ENCODE measurements at places on chromosomes 16 and 17.

DNA sequence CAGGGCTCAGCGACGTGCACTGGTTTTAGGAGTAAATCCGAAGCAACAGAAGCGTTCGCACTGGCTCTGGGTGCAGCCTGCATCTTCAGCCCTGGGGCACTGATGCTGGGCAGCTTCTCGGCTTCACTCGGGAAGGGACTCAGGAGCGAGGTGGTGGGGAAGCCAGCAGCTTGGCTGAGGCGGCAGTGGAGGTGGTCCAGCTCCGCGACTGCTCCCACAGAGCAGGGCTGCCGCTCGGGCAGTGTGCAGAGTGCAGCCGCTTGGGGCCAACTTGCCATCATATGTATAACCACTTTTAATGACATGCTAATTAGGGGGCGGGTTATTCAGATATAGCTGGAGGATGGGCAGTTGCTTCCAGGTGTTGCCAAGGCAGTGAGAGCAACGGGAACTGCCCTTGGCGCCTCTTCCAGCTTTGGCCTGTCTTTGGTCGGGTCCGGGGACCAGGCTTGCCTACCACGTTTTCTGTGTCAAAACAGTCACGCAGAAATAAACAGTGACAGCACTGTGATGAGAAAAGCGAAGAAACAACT, 26.7 kb downstream of the METRNL start:
- H3K36me3 ChIP-seq = no peaks in the 10 kb centered on the region
- H3K27ac ChIP-seq = no peak overlapping the region
- no peak overlapping the region for H3K4me3 ChIP-seq
- H3K4me1 ChIP-seq = no peaks in the 10 kb centered on the region
- DNase-seq = no peak
- peaks cover 7% of the 10 kb centered on the region for H3K27me3 ChIP-seq

- no peaks in the 10 kb centered on the region for H3K27me3 ChIP-seq
- H3K4me1 ChIP-seq = no peaks in the 10 kb centered on the region
- DNase-seq = no peak
These were observed 70.4 kb downstream of the RPH3AL start for GRCh38 chr17:282000-282911.

DNA sequence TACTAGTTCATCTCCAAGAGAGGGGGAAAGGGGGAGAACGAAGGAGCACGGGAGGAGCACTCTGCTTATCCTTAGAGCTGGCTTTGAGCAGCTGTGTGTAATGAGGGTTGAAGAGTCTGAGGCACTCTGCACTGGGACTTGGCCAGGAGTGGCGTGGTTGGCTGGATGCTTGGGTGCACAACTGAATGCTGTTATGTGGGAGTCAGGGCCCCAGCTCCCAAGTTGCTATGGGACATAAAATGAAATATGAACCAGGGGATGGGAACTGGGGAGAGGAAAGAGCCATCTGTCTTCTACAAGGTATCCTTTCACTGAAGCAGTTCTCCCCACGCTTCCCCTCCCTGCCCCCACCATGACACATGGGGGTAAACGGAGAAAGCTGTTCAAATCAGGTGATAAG, 105.9 kb upstream of the ANKFN1 start:
- DNase-seq = no peak
- H3K36me3 ChIP-seq = no peaks in the 10 kb centered on the region
- no peaks in the 10 kb centered on the region for H3K4me1 ChIP-seq
- no peak overlapping the region for H3K4me3 ChIP-seq
- no peaks in the 10 kb centered on the region for H3K27me3 ChIP-seq

GRCh38 chr17:32298298-32298697, 32.7 kb downstream of the RHBDL3 start:
- H3K4me3 ChIP-seq = no peak overlapping the region
- H3K36me3 ChIP-seq = no peaks in the 10 kb centered on the region
- no peak for DNase-seq
- no peaks in the 10 kb centered on the region for H3K27me3 ChIP-seq

DNA sequence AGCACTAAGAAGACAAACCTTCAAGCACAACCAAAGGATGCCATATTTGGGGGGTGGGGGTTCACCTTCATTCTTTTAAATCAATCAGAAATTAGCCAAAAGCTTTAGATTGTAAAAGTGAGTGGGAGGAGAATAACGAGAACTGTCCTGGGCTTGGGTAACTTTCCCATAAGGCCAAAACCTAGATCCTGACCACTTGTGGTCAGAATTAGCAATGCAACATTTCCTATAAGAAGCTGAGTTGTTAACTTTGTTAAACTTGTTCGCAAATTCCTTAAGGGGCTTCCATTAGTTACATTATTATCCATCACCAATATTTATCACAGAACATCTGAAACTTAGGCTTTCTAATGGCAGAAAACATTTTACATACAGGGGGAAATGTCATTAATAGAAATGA, 25.1 kb downstream of the STAT5B start:
- no peaks in the 10 kb centered on the region for H3K36me3 ChIP-seq
- H3K27ac ChIP-seq = no peak overlapping the region
- no peak overlapping the region for H3K4me3 ChIP-seq
- H3K4me1 ChIP-seq = peaks cover 77% of the 10 kb centered on the region
- DNase-seq = no peak

GRCh38 chr16:87166934-87167333, 150.3 kb downstream of the C16orf95 start:
- no peaks in the 10 kb centered on the region for H3K4me1 ChIP-seq
- no peaks in the 10 kb centered on the region for H3K36me3 ChIP-seq
- H3K4me3 ChIP-seq = no peak overlapping the region
- no peak overlapping the region for H3K27ac ChIP-seq

- H3K27ac ChIP-seq = peak overlapping the region; percentile 85
- peak; percentile 70 for DNase-seq
- peak overlapping the region; percentile 92 for H3K4me3 ChIP-seq
- no peaks in the 10 kb centered on the region for H3K27me3 ChIP-seq
- peaks cover 33% of the 10 kb centered on the region for H3K36me3 ChIP-seq
- H3K4me1 ChIP-seq = peaks cover 26% of the 10 kb centered on the region
These were observed 1.6 kb downstream of the ACTG1 start for GRCh38 chr17:81510785-81511553.

DNA sequence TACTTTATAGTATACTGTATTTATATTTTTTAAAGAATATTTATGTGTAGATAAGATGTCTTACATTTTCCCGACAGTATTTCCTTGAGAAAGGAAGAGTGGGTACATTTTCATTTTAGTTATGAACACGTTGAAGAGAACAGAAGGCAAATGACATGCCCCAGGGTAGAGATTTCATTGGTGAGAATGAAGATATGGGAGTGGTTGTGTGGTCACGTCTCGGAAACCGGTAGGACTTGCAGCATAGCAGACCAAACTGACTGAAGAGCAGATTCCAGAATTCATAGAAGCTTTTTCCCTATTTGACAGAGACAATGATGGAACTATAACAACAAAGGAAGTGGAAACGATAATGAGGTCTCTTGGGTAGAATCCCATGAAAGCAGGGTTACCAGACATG, 71.7 kb downstream of the KCNJ2 start:
- H3K27ac ChIP-seq = no peak overlapping the region
- H3K27me3 ChIP-seq = no peaks in the 10 kb centered on the region
- H3K4me3 ChIP-seq = no peak overlapping the region
- no peak for DNase-seq
- no peaks in the 10 kb centered on the region for H3K4me1 ChIP-seq

- H3K36me3 ChIP-seq = no peaks in the 10 kb centered on the region
- no peak for DNase-seq
- H3K4me3 ChIP-seq = no peak overlapping the region
- no peak overlapping the region for H3K27ac ChIP-seq
- no peaks in the 10 kb centered on the region for H3K27me3 ChIP-seq
- peaks cover 15% of the 10 kb centered on the region for H3K4me1 ChIP-seq
These were observed 78.4 kb downstream of the ABCC1 start for GRCh38 chr16:16027728-16028310.

DNA sequence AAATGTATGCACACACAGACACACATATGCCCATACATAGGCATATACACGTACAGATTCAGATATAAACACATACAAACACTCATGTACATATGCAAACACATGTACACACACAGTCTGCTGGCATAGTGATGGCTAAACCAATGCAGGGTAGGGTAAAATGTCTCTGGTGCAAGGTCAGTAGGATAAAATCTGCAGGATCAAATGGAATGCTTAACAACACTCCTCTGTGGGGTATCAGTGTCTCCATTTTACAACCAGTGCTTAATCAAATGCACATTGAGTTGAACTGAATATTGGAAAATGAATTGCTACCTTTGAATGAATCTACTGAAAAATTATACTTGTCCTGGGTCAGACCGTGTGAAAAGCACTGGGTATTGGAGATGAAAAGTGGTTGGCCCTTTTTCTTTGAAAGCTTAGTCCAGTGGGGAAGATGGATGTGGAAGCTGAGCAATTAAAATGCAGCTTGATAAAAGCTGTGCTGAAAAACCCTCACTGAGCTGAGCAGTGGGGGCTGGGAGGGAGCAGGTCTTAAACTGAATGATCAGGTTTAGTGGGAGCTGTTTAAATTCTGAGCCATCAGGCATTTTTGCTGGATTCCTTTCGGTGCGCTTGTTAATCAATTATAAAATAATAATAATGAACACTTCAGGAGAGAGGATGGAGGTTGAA, 314.7 kb downstream of the HAPSTR1 start:
- no peaks in the 10 kb centered on the region for H3K4me1 ChIP-seq
- no peaks in the 10 kb centered on the region for H3K27me3 ChIP-seq
- H3K27ac ChIP-seq = no peak overlapping the region
- DNase-seq = no peak
- no peaks in the 10 kb centered on the region for H3K36me3 ChIP-seq

- DNase-seq = no peak
- H3K4me3 ChIP-seq = no peak overlapping the region
- H3K27ac ChIP-seq = peak overlapping the region; percentile 83
- H3K36me3 ChIP-seq = peaks cover 4% of the 10 kb centered on the region
- peaks cover 39% of the 10 kb centered on the region for H3K4me1 ChIP-seq
These were observed 15.3 kb downstream of the ZC3H7A start for GRCh38 chr16:11781773-11782172.

DNA sequence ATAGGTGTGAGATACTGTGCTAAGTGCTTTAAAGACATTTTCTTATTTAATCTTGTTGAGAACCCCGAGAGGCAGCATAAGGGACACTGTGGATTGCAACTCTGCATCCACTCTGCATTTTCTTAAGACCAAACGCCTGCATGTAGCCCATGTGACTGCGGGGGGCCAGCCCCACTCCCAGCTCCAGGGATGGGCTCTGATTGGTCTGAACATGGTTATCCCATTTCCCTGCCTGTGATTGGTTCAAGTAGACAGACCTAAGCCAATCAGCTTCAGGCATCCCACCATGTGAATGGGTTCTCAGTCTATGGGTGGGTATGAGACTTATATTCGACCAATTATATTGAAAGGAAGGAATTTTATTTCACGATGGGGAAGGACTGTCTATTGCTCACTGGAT, 33.2 kb upstream of the USP7 start:
- DNase-seq = no peak
- H3K36me3 ChIP-seq = no peaks in the 10 kb centered on the region
- no peaks in the 10 kb centered on the region for H3K27me3 ChIP-seq
- no peak overlapping the region for H3K4me3 ChIP-seq
- no peak overlapping the region for H3K27ac ChIP-seq
- H3K4me1 ChIP-seq = no peaks in the 10 kb centered on the region

GRCh38 chr16:87366288-87366687, 17.3 kb downstream of the FBXO31 start:
- H3K27me3 ChIP-seq = no peaks in the 10 kb centered on the region
- DNase-seq = no peak
- H3K4me3 ChIP-seq = no peak overlapping the region
- H3K36me3 ChIP-seq = no peaks in the 10 kb centered on the region
- H3K4me1 ChIP-seq = no peaks in the 10 kb centered on the region
- H3K27ac ChIP-seq = no peak overlapping the region

- H3K4me1 ChIP-seq = no peaks in the 10 kb centered on the region
- H3K4me3 ChIP-seq = no peak overlapping the region
- no peak overlapping the region for H3K27ac ChIP-seq
- DNase-seq = no peak
These were observed 96.7 kb upstream of the FAM20A start for GRCh38 chr17:68697850-68698361.

DNA sequence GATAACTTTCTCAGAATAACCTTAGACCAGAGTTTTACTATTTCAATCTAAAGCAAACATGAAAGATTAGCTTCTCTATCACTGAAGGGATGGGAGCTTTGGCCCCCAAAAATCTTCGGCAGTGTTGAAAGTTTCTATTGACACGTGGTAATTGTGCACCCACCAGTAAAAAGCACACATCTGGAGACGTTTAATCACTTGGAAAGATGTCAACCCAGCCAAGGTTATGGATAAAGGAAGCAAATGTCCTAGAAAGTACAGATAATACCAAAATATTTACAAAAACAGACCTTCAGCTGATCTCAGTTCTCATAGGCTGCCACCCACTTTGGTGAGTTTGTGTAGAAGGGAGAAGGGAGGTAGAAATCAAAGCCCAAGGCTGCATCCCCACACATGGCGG, 5.3 kb downstream of the MYCBPAP start:
- peaks cover 13% of the 10 kb centered on the region for H3K4me1 ChIP-seq
- no peak for DNase-seq
- no peak overlapping the region for H3K4me3 ChIP-seq
- no peak overlapping the region for H3K27ac ChIP-seq
